Stimulated activated CD4-positive, alpha-beta T cell treated with anti-CD3 and anti-CD28 coated beads, Interleukin-1b, Interleukin-23, amount 100 ng/mL, for 1 hour (primary cell): ENCODE measurements at places on chromosomes 2 and 18.

DNA sequence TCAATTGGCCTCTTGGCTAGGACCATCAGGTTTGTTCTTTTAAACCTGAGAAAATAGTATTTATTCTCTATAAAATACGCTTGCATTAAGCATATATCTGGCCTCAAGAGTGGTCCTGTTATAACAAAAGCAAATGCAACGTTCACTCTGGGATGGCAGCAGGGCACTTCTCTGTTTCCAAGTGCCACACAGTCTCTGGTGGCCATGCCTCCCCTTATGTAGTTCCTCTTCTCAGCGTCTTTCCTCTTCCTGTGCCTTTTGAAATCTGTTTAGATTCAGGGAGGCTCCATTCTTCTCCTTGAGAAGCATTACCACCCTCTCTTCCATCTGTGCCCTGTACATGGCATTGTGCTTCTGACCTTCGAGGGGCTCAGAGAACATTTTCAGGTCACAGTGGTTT is 51.9 kb downstream of the TSHZ1 start:
- DNase-seq: no peak

DNA sequence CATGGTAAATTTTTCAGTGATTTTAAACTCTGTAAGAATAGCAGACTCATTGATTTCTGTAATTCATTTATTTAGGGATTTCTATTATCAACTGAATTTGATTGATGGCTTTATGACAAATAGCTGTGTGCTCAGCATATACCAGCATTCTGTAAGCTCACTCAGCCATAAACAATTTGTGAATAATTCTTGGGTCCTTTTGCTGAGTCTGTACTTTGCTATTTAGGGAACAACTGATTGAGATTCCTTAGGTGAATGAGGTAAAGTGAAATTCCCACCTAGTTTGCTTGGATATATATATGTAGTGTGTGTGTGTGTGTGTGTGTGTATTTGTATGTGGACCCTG is 76.7 kb upstream of the CAVIN2 start:
- no peak for DNase-seq

GRCh38 chr2:151518802-151519201 is 109.1 kb downstream of the RIF1 start:
- no peak for DNase-seq

DNA sequence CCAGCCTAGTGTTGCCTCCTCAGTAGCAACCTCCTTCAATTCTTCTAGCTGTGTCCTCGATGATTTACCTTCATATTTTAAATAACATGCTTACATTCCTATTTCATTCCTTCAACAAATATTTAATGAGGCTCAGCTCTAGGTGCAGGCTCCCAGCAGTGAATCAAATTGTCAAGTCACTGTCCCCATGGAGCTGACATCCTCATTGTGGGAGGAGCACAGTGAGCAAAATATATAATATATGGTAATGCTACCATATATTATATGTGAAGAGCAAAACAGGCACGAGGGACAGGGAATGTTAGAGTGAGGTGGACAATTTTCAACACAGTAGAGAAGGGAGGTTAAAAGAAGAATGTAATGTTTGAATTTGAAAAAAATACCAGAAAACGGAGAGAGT is 869.1 kb downstream of the SLC4A3 start:
- no peak for DNase-seq

- DNase-seq: no peak
Measured at GRCh38 chr18:79401494-79402208, 5.9 kb downstream of the NFATC1 start.

GRCh38 chr2:138249207-138249606 is 252.4 kb upstream of the SPOPL start:
- DNase-seq: no peak

DNA sequence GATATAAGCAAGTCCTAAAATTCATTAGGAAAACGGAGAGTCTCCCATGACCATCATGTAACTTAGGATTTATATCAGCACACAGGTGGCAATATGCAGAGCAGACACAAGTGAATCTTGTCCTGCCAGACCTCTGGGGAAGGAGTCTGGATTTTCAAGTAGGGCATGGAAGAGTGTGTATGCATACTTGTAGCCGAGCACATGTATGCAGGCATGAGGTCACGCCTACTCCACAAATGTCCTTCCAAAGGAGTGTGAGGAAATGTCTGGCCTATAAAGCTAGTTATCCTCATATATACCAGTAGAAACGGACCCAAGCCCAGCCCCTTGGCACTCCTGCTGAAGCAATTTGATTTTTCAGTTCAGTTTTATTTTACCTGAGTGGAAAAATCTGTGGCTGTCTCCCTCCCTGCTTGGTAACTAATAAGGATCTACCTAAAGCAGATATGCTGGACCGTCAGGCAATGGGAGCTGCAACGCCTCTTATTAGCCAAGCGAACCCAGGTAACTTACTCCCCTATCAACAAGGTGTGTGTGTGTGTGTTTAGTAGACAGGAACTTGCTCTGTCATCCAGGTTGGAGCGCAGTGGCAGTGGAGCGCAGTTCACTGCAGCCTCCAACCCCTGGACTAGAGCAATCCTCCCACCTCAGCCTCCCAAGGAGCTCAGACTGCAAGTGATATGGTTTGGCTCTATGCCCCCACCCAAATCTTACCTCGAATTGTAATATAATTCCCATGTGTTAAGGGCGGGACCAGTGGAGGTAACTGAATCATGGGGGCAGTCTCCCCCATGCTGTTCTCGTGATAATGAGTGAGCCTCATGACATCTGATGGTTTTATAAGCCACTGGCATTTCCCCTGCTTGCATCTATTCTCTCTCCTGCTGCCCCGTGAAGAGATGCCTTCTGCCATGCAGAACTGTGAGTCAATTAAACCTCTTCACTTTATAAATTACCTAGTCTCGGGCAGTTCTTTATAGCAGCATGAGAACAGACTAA is 2.8 kb downstream of the STAT1 start:
- no peak for DNase-seq

DNA sequence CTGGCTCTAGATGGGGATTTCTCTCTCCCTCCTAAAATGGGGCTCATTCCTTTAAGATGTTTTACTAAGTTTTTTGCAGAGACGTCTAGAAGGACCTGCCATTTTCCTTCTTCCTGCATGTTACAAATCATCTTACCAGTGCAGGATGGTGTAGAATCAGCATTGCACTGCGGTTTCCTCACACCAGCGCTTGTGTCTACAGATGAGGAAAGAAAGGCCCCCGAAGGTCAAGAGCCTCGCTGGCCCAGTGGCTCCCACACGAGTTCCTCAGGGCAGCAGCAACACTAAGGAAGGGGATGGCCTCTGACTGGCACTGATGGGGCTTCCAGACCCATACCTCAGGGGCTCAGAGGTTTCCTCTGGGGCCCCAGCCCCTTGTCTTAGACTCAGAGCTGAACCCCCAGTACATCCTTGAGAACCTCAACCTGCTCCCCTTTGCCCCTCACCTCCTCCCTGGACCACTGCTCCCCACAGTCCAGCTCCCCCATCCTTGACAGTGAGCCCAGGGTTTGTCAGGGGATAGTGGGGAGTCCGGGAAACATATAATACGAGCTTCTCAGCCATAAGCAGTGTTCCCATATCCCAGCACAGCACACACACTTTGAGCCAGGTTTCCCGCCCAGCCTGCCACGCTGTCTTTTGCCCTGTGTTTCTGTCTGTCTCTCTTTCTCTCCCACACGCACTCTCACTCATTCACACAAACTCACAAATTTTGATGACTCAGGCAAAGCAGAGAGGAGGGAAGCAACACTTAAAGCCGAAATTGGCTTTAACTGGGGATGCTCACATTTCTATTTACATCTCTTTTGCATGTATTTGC is 29.4 kb downstream of the ZFP36L2 start:
- no peak for DNase-seq
